Fibroblast of skin of abdomen (primary cell): ENCODE measurements at places on chromosomes 6 and 20.
A peak's percentile ranks its signal among the peaks of the same experiment; 100 is the strongest.

- no peak for DNase-seq
Observed at GRCh38 chr20:15179381-15179780, 842.0 kb upstream of the FLRT3 start.

- peak; percentile 38 for DNase-seq
Observed at GRCh38 chr20:39878809-39879208, 810.2 kb downstream of the MAFB start.

DNA sequence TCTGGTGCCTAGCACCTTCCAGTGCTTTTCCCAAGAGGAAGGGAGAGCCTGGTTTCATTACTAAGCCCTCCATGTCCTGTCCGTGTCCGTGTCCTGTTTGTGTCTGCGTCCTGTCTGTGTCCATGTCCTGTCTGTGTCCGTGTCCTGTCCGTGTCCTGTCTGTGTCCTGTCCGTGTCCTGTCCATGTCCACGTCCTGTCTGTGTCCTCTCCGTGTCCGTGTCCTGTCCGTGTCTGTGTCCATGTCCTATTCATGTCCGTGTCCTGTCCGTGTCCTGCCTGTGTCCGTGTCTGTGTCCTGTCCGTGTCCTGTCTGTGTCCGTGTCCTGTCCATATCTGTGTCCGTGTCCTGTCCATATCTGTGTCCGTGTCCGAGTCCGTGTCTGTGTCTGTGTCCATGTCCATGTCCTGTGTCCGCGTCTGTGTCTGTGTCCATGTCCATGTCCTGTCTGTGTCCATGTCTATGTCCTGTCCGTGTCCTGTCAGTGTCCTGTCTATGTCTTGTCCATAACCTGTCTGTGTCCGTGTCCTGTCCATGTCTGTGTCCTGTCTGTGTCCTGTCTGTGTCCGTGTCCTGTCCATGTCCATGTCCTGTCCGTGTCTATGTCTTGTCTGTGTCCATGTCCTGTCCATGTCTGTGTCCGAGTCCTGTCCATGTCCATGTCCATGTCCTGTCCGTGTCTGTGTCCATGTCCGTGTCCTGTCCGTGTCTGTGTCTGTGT is 54.4 kb upstream of the BHLHE23 start:
- DNase-seq, result no peak

GRCh38 chr6:116307001-116307400 is 27.3 kb upstream of the TSPYL1 start:
- DNase-seq, result no peak

GRCh38 chr6:117317261-117317660 is 51.9 kb downstream of the VGLL2 start:
- no peak for DNase-seq

GRCh38 chr6:170074435-170074834 is 216.4 kb downstream of the DLL1 start:
- DNase-seq, result no peak

GRCh38 chr6:98044151-98044561 is 761.1 kb upstream of the MMS22L start:
- DNase-seq, result no peak

DNA sequence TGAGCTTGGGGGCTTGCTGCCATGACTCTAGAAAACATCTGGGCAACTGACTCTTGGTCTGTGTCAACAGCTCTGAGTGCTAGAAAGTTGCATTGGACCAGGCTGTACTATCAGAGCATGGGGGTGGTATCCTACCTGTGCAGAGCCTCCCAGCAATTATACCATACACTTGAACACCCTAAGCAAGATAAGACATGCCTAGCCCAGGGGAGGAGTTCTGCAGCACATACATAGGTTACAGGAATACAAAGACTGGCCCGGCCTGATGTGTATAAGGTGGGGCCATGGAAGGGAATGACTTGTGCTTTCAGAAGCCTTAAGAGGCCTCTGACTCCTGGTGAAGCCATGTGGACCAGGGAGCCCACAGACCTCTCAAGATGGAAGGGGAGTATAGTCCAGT is 11.4 kb upstream of the MOCS1 start:
- DNase-seq, result no peak

- DNase-seq, result no peak
Observed at GRCh38 chr6:106790149-106790770, 160.9 kb downstream of the QRSL1 start.

DNA sequence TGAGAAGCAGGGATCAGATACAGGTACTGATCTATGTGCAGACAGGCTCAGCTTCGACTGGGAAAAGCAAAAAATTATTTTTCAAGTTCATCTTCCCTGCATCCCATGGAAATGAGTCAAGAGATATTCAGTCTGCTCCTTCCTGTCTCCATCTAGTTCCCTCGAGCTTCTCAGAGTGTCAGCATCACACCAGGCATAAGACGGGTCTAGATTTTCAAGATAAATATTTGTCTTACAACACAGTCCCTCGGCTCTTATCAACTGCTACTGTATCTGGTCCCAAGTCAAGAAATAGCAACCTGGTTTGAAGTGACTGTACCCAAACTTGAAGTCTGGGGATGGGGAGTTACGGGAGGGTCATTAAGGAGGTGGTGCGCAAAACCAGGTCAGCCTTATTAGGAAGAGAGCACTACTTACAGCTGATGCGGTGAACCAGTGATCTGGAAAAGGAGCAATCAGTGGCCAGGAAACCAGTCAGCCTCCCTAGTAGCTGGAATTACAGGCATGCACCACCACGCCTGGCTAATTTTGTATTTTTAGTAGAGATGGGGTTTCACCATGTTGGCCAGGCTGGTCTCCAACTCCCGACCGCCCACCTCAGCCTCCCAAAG is 29.7 kb downstream of the ZMYND8 start:
- peak; percentile 56 for DNase-seq

DNA sequence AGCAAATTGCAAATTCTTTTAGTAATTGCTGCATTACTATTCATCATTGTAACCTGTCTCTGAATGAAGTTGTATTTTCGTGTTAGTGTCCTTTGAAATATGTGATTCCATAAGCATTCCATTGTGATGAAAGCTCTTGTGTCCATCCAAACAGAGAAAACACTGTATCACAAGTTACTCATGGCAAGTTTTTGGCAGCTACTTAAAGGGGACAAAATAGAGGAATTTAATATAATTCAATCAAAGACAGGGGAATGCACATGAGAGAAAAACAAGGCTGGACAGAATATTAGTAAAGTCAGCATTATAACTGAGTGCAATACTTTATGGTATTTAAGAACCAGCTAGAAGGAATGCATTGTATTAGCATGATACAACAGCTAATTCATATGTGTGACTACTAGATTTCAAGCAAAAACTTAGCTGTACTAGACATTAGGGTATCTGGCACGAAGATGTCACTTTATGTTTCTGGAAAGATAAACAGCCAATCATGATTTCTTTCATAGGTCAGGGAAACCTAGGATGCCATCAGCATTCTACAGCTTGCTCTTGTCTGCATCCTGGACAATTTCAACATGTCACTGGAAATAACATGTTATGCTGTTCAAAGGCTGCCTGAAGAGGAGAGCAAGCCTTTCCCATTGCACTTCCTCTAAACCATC is 270.6 kb upstream of the MARCKS start:
- DNase-seq, result peak; percentile 92

DNA sequence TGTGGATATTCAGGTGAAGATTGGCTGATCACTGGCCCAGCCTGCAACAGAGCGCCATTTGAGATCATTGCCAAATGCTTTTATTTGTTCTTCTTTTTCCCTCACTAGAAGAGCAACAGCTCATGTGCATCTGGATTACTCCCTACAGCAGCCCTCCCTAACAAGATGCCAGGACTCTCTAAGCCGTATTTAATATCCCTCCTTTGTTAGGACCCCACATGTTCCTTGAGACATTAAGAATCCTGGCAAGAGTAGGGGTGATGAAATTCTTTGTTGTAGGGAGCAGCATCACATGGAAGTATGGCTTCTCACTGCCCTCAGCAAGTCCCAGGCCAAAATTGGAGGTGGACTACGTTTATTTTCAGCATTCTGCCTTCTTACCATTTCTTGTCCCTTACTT is 167.8 kb downstream of the PAX1 start:
- no peak for DNase-seq
